Pancreas (tissue), 10 donors: ENCODE measurements at places on chromosomes 12 and 14. TPM values are rescaled to one million over a fixed set of nuclear protein-coding genes. Genes with fewer than 3 reads are reported as not detected.

ABCB9 gene
- polyA plus RNA-seq, result 6.7 TPM

PMCH gene
- not detected for polyA plus RNA-seq

NELL2 gene
- polyA plus RNA-seq, result 0.27 TPM

UNC79 gene
- polyA plus RNA-seq, result 1.8 TPM

MANSC4 gene
- polyA plus RNA-seq, result 2.3 TPM

SLC22A17 gene
- 29.9 TPM for polyA plus RNA-seq

FOXG1 gene
- polyA plus RNA-seq, result not detected

ALG10B gene
- 1.6 TPM for polyA plus RNA-seq

TCL1A gene
- polyA plus RNA-seq, result 0.09 TPM

OASL gene
- polyA plus RNA-seq, result 0.59 TPM

TMEM233 gene
- polyA plus RNA-seq, result 0.09 TPM

TMEM30B gene
- 18.9 TPM for polyA plus RNA-seq

SLC10A1 gene
- polyA plus RNA-seq, result not detected
